ENCODE measurements at places on chromosomes 7 and 10.
A peak's percentile ranks its signal among the peaks of the same experiment; 100 is the strongest.

DNA sequence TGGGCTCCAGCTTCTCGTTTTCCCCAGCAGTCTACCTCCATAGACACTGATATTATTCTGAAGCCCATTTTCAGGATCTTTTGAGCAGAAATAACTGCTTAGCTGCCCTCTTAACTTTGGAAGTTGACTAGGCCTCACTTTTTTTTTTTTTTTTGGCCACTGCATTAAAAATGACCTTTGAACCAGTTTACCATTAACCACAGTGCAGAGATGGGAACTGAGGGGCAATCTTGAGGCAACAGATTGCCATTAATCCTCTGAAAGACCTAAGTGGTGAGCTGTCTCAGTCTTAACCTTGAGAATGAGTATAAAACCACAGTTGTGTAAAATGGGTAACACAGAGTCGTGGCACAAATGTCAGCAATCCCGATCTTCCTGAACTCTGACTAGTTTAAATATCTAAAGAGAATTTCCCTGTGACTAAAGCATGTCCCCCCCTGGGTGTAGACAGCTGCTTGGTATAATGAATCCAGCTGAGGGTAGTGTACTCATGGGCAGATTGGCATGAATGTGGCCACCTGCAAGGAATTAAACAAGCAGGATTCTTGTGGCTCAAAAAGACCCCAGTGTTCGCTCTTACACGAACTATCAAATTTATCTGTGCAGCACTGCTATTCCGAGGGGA, 46.1 kb upstream of the FMC1 start:
- no peak for DNase-seq

DNA sequence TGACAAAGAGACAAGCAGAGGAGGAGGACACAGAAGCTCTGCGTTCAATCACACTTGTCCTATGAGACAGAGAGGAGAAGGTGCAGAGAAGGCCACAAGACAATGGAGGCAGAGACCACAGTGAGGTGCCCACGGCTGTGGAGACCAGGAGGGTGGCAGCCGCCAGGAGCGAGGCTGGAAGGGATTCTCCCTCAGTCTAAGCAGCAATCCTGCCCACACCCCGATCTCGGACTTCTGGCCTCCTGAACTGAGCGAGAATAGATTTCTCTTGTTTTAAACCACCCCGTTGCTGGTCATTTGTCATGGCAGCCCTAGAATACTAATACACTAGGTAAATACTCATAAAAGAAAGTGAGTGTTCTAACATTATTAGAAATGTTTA, 92.1 kb downstream of the CYTH3 start:
- DNase-seq, result no peak

DNA sequence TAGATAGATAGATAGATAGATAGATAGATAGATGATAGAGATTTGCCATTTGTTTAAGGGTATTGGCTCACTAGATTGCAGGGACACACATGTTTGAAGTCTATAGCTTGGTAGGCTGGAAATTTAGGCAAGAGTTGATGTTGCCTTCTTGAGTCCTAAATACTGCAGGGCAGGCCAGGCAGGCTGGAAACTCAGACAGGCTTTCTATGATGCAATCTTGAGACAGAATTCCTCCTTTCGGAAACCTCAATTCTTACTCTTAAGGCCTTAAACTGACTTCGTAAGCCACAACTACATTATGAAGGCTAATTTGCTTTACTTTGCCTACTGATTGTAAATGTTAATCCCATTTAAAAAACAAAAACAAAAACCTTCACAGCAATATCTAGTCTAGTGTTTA, 322.9 kb upstream of the AKR1E2 start:
- no peak for DNase-seq

GRCh38 chr10:113021268-113022040, 71.4 kb downstream of the TCF7L2 start:
- no peak for DNase-seq

DNA sequence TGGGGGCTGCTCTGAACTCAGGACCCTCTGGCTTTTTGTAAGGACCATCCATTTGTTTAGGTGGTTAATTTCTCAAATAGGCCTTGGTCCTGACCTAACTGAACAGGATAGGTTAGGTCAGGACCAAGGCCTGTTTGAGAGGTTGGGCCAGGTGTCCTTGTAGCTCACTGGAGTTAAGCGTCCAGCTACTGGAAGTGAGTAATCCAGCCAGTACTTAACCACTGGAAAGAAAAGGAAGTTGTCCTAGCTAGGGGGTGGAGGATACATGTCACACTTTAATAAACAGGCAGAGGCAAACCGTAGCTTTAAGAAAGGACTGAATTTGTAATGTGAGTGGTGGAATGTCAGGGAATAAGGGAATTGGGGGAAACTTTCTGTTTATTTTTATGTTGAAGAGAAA, 96.0 kb downstream of the GPR85 start:
- DNase-seq, result no peak

- DNase-seq, result no peak
Measured at GRCh38 chr7:30280631-30281030, 3.8 kb upstream of the ZNRF2 start.

DNA sequence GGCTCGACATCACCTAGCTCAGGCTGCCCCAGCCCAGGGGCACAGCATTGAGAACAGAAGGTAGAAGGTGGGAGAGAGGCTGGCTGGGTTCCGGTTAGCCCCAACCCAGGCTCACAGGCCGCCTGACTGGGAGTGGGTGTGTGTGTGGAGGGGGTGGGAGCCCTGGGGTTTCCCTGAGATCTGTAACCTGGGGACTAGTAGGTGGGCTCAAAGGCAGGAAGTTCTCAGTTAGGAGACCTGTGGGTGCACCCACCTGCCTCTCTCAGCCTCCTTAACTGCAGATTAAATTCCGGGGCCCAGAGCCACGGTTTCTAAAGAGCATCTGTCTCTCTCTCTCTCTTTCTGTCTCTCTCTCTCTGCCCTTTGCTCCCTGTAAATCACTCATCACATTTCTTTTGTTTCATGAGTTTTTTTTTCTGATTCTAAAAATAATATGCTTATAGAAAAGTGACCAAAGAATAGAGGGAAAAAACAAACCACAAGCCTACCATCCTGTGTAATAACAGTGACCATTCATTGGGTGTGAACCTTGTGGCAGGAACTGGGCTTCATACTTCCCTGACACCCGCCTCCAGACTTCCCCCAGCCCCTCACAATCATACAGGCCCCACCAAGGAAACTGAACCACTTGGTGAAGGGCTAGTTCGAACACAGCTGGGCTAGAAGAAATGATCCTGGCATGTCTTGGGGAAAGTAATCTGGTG, 83.4 kb upstream of the SMNDC1 start:
- DNase-seq, result no peak

DNA sequence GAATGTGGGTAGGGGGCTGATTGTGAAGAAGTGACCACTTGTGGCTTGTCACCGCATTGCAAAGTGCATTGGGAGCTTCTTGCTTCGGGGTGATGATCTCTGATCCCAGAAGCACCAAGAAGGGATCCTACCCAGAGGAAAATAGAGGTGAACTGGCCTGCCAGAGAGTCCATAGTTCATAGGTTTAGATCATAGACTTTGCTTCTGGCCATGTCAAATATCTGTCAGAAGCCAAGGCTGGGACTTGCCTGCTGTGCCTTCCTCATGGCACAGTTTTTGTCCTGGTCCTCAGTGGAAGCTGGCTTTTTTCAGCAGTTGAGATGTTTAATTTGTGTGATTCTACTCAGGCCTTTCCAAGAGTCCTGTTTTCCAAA, 1.1 kb downstream of the ZSWIM8 start:
- DNase-seq, result peak; percentile 20

- no peak for DNase-seq
Measured at GRCh38 chr7:16204953-16205352, 216.4 kb downstream of the CRPPA start.

DNA sequence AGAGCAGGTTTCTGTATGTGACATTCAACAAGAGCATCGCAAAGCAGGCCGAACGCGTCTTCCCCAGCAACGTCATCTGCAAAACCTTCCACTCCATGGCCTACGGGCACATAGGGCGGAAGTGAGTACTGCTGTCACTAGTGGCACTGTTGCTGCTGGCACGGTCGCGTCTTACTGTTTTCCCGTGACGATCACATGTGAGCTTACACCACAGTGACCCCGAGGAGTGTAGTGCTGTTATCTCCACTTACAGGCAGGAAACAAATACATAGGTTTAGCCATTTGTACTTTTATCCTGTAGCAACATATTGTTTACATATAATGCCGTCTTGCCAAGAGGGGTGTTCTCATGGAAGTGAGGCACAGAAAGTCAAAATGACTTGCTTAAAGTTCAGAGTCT, 25.4 kb downstream of the FBH1 start:
- DNase-seq, result peak; percentile 30

GRCh38 chr7:123635551-123636359, 19.9 kb upstream of the LMOD2 start:
- peak; percentile 17 for DNase-seq

DNA sequence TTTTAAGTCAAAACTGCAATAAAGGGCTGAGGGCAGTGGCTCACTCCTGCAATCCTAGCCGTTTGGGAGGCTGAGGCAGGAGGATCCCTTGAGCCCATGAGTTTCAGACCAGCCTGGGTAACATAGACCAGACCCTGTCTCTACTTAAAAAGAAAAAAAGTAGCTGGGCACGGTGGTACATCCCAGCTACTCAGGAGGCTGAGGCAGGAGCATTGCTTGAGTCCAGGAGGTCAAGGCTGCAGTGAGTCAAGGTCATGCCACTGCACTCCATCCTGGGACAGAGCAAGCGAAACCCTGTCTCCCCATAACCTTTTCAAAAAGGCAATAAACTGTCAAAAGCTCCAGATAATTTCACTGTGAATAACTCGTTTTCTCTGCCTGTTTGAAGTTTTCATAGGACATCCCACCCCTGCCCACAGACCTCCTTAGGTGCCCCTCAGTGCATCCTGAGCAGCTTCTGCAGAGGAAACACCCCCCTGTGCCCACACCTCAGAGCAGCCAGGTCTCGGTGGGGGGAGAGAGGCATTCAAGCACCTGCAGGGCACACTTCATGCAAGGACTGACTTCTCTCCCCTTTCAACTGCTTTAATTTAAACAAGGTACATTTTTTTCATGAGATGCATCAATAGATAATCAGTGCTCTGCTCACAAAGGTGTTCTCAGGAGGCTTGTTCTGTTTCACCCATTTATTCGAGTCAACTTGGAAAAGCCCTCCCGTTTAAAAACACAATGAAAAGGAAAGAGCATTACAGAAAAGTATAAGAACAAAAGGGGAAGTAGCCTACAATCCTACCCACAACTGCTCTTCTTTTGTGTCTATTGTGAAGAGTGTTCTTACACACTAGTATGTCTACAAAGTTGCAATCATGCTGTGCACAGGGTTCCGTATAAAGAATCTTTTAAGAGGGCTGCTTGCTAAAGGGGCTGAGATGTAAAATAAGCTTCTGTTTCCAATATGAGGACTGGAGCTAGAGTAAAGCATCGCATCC, 104.9 kb downstream of the KMT2E start:
- DNase-seq, result no peak

DNA sequence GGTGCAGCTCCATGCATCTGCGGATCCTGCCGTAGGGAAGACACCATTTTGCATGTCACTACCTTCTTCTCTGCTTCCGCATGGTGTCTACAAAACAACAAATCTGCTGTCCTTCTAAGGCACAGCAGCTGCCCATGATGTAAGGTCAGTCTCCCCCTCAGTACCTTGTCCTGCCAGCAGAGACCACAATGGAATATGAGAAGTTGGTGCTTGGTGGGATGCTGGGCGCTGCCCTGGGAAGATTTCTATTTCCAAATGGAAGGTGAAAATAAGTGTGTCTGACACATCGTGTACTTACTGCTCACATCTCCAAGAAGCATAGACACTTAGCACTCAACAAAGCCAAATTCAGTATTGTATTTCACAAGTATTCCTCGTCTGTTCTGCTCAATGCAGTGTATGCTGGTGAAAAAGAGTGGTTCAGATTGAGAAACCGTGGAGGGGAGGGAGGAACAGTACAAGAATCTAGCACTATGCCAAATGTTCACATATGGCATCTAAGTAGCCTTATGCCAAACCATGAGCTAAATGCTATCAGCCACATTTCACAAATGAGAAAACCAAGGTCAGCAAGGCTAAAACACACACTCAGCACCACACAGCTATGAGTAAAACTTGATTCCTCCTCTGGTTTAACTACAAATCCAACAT, 95.0 kb downstream of the GRB10 start:
- DNase-seq, result no peak

- peak; percentile 53 for DNase-seq
Measured at GRCh38 chr7:38398725-38399321, 125.4 kb upstream of the TARP start.

DNA sequence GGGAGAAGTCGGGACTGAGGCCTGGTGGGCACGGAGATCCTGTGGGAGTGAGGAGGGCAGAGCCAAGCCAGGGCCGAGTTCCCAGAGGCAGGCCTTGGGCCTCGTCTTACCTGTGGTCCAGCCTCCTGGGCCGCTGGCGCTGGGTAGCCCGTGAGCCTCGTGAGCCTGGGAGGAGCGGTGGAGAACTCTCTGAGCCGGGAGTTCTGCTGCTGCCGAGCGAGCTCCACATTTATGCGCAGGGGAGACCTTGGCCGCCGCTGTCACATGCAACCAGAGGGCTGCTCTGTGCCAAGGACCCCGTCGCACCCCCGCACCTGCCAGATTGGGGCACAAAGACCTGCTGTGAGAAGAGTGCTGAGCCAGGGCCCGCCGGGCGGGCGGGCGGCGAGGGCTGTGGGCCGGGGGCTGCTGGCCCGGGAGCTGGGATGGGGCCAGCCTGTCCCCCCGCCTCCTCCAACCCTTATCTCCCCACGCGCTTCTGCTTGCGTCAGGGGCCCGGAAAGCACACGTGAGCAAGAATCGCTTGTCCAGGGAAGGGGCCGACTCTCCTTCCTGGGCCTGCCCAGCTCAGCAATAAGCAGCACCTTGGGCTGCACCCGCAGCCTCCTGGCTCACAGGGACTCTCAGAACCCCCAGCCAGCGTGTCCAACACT, 10.2 kb downstream of the VENTX start:
- DNase-seq, result no peak

- DNase-seq, result no peak
Measured at GRCh38 chr10:125144206-125144605, 16.2 kb downstream of the CTBP2 start.

DNA sequence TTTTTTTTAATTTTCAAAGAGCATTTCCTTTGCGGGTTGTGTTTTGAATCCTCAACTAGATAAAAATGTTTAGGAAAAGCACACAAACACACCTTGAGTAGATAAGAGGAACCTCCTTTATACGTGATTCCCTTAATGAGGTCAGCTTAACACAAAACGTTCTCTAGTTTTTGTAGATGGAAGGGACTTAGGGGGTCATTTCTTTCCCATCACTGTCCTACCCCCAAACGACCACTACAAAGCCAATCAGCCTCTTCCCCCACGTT, 1.2 kb downstream of the SUV39H2 start:
- DNase-seq, result no peak

DNA sequence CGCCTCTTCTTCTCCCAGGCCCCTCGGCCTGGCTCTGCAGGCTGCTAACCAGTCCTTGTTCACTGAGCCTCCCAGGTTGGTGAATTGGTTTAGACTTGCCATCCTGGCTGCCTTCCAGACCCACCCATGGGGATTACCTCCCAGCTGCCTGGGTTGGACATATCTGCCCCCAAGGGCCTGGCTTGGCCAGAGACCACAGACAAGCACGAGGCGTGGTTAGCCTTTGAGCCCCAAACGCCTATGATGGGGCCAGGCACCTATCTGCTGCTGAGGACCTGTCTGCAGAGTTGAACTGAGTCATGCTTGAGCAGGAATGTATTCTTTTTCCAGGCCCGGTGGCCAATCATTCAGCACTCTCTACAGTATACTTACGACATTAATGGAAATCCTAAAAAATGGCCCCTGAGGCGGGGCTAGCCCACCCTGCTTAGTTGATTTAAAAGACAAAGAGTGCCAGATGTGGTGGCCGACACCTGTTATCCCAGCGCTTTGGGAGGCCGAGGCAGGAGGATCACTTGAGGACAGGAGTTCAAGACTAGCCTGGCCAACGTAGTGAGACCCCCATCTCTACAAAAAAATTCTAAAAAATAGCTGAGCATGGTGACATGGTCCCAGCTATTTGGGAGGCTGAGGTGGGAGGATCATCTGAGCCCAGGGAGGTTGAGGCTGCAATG, 361.5 kb downstream of the FRMD4A start:
- DNase-seq, result no peak

Measured in hematopoietic multipotent progenitor cell treated with erythropoietin and hydrocortisone succinate and interleukin-3 and kit ligand, for 8 days (in vitro differentiated cells).